ENCODE measurements at places on chromosomes 16 and 17.

DNA sequence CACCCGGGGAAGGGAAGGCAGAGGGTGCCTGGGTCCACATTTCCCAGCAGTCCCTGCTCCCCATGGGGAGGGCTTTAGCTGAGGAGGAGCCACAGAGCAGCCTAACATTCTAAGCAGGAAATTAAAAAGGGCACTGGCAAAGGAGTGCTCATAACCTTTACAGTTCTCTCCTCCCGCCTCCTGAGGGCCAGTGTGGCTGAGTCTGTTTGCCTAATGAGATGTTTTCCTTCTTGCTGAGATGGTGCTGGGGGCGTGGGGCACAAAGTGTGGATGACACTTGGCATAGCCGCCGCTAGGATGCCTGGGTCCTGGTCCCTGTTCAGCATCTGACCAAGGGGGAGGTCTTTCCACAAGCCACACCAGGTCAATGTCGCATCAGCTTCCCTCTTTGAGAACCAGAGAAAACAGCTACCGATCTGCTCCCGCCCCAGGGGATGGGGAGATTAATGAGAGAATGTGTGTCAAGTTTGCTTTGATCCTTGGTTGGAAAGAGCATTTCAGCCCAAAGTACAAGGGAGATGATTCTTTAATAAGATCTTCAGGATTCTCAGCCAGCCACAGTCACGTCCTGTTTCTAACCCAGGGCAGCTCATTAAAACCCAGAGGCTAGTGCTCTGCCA, 5.8 kb downstream of the KIF18B start:
- peak; percentile 56 for DNase-seq

GRCh38 chr17:76207275-76208059, 32.8 kb downstream of the RNF157 start:
- no peak for DNase-seq

DNA sequence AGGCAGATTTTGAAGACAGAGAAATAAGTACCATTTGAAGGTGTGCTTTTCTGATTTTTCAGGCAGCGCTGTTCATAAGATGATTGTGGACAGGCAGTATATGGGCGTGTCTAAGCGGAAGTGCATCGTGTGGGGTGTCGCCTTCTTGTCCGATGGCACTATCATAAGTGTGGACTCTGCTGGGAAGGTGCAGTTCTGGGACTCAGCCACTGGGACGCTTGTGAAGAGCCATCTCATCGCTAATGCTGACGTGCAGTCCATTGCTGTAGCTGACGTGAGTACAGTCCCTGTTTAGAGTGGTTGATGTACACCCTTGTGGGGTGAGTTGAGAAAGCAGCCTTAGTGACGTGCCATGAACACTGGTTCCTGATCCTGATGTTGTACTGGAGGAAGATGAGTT, 10.7 kb downstream of the UTP4 start:
- DNase-seq, result no peak

GRCh38 chr16:35793601-35794000, 2334.2 kb downstream of the TP53TG3F start:
- DNase-seq, result no peak

DNA sequence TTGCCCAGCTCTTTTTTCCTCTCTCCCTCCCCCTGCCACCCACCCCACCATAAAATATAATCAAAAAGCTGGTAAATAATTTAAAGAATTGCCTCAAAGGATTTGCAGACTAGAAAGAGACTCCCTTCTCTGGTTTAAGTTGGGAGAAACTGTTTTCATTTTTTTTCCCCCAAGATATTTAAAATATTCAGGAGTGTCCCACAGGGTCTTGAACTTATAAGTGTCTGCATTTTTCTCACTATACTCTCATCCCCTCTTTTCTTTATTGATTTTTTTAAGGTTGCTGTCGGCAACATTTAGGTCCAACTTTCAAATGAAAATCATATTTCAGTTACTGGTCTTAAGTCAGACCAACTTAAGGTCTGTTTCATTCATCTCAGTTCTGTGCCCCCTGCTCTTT, 210.2 kb downstream of the MSI2 start:
- no peak for DNase-seq

- no peak for DNase-seq
Observed at GRCh38 chr16:57029161-57030160, 40.1 kb downstream of the NLRC5 start.

DNA sequence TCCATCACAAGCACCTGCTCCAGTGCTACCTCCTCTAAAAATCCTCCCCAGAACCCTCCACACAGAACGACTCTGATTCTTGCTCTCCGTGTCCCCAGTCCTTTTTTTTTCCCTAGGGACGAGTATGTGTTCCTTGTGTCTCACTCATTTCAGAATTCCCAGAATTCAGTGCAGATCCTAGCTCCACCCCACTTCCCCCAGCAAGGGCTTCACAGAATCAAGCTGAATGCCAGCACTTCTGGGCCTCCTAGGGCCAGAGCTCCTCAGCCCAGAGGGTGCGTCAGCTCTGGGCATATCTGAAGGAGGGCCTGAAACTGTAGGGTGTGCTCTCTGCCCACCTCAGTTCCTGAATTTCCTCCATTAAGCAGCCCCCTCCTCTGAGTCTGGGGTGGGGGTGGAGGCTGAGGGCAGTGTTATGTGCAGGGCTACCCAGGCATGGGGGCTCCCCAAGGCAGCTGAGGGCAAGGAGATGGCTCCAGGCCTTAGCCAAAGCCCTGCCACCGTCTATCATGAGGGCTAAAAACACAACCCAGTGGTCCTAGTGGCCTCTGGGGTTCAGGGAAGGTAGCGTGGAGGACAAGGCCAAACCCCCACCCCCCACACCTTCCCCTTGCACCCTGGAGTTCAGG, 6.5 kb downstream of the UNC119 start:
- peak; percentile 52 for DNase-seq

DNA sequence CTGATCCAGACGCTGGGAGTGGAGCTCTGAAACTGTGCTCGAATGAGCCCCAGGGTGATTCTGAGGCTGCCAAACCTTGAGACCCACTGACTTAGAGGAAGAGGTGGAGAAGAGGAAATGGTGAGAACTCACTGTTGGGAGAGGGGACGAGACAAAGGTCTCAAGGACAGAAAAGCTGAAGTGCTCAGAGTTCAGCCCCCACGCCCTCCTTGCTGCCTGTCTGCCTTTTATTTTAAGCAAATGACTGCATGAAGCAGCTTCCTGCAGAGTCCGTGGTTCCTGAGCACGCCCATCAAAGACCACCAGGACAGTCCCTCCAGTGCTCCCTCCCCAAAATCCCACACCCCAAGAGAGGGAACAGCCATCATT, 20.4 kb downstream of the COTL1 start:
- no peak for DNase-seq

DNA sequence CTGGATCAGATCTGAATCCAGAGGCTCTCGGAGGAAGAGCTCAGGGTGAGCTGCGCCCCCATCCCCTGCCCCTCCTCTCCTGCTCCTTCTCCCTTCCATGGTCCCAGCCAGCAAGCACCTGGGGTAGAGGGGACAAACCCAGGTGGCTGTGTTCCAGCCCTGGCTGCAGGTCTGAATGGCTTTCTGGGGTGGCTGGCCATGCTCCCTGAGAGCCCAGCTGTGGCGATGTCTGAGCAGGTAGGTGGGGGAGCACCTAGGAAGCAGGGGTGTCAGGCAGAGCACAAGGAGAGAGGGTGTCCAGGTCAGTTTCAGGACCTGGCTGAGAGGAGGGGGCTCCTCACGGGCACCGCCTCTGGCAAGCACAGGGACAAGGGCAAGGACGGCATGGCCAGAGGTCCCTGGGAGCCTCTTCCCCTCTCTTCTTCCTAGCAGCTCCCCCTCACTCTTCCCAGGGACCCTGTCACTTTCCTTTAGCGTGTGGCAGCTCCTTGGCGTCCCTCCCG, 310.0 kb downstream of the SEC14L1 start:
- no peak for DNase-seq

DNA sequence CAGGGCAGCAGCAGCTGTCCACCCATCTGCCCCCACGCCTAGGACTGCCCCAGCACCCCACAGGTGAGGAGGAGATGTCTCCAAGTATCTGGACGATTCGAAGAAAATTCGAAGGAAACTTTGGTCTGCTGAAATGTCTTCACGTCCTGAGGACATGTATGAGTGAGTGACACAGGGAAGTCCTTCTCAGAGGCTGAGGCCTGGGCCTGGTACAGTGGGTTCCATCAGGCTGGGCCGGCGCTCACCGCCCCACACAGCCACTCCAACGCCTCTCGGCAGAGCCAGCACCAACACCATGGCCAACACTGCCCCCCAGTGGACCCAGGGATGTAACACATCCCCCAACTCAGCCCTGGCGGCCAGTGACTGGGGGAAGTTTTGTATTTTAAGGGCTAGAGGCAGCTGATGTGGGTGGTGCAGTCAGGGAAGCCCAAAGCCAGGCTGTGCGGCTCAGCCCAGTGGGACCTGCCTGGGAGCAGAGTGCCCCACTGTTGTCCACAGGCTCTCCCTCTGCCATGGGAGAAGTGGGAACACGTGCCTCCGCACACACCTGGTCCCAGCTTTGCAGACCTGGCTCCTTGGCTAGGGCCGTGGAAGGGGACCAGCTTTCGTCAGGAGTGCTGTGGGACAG, 55.8 kb upstream of the FASN start:
- peak; percentile 99 for DNase-seq

- DNase-seq, result no peak
Observed at GRCh38 chr17:601244-601925, 113.3 kb downstream of the VPS53 start.

- no peak for DNase-seq
Observed at GRCh38 chr16:26705346-26705745, 361.4 kb upstream of the C16orf82 start.

All from endodermal cell (in vitro differentiated cells).